H4 (cell line): ENCODE measurements at places on chromosomes 11 and 22.

DNA sequence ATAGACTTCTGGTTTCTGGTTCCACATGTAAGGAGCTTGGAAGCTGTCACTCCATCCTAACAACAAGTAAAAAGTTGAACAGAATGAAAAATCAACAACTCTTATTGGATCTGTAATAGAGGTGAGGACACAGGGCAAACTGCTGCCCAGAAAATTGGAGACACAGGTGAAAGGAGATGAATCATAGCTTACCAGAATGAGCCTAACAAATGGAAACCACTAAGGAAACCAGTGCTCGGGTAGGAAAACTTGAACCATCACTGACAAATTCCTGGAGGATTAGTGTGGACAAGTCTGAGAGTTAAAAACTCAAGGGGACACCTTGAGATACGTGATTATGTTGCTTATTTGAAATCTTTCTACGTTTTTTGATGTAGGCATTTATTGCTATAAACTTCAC, 52.1 kb downstream of the GDPD4 start:
- no peak for DNase-seq

- DNase-seq = peak; percentile 65
Measured at GRCh38 chr11:76791861-76792260, 8.7 kb downstream of the TSKU start.

DNA sequence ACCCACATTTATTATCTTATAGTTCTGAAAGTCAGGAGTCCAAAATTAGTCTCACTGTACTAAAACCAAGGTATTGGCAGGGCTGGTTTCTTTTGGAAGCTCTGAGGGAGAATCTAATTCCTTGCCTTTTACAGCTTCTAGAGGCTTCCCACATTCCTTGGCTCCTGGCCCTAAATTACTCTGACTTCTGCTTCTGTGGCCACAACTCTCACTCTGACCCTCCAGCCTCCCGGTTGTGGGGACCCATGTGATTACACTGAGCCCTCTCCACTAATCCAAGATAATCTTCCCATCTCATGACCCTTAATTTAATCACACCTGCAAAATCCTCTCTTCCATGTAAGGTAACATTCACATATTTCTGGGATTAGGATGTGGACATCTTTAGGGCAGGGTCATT, 110.9 kb downstream of the ARL14EP start:
- DNase-seq = peak; percentile 19

DNA sequence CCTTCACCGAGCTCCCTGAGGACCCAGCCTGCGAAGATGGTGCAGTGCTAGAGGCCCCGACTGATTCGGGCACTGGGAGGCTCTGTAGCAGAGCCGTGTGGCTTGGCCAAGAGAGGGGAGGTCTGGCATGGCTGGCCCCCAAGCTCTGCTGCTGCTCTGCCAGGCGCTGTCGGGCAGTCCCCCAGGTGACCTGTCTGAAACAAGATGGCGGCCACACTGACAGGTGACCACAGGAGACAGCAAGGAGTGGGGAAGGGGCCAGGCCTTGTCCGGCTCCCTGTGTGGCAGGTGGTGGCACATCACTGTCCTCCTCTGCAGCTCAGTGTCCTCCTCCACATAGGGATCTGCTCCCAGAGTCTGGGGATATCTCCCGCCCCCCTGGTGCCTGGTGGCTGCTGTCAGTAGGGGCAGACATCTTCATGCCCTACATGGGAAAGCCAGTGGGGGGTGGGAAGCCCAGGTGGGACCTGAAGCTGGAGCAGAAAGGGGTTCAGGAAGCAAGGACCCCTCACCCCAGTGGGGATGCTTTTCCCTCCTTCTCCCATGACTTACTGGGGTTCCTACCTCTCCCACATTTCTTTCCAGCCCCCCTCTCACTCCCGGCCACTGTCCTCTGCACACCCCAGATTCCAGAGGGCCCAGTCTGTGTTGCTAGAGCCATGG, 40.1 kb upstream of the WNT11 start:
- DNase-seq = no peak

GRCh38 chr22:17213976-17214375, 5.3 kb downstream of the ADA2 start:
- DNase-seq = peak; percentile 38

DNA sequence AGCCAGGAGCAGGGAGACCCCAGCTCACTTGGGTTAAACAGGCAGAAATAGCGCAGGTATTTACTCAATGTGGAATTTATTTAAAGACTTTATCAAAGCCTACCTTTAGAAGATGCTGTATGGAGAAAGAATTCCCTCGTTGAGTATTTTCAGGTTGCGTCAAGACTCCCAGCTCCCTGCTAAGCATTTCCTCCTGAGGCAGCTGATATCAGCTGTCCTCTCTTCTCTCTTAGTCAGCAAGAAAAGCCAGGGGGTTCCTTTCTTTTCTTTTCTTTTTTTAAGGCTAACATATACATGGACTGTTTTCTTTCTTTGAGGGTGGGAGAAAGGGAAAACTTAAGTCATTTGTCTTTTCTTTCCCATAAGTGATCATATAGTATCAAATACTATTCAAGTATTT, 125.8 kb upstream of the POU2AF2 start:
- DNase-seq = no peak

DNA sequence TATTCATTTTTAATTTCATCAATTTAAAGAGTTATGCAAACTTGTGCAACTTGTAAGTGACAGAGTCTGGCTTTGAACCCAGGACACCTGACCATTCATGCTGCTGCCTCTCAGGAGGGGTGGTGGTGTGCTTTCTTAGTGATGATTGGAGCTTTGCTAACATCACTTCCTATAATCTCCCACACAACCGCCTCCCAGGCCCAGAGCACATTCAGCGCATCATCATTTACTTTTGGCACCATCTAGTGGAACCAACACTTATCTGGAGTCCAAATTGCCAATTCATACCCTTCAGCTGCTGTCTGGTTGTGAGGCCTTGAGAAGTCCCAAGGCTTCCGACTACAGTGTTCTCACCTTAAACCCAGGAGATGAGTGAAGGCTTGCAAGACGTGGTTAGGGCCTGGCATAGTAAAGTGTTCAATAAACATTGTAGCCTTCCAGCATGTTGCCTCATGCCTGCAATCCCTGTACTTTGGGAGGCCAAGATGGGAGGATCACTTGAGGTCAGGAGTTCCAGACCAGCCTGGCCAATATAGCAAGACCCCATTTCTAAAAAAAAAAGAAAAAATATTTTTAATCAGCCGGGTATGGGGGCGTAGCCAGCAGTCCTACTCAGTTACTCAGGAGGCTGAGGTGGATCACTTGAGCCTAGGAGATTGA, 1.1 kb upstream of the TTLL1 start:
- peak; percentile 95 for DNase-seq

GRCh38 chr22:43431808-43432554, 20.2 kb downstream of the MPPED1 start:
- no peak for DNase-seq

DNA sequence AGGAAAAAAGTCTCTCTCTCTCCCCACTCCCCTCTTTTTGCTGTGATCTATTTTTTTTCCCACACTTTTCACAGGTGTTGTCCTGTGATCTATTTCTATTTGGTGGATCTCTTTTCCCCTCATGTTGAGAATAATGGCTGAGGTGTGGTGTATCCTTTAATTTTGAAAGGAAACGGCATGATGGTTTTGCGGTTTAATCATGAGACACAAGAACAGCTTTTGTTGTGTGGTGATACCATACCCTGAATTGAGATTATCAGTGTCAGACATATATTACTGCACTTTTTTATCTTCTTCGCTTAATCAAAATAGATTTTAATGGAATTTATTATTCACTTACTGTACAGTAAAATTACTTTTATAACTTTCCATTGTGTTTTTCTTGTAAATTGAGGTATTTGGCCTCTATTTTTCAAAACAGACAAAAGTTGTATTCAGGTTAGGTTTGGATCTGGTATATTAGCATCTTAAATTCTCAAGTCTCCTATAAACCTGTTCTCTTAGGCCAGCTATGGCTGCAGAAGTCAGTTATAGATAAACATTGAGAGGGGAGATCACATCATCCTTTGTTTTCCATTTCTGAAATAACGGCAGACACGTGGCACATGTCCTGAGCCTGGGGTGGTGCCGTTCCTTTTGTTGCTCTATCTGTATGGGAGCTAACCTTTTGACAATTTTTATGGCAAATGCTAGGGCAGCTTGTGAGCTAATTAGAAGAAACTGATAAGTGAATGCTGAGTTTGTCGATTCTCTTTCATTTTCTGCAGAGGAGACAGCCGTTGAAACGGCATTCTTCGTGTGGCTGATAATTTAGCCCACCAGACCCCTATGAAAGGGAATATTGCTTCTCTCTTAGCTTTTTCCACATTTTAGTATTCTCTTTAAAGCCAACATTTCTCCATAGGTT, 25.8 kb downstream of the NF2 start:
- no peak for DNase-seq

DNA sequence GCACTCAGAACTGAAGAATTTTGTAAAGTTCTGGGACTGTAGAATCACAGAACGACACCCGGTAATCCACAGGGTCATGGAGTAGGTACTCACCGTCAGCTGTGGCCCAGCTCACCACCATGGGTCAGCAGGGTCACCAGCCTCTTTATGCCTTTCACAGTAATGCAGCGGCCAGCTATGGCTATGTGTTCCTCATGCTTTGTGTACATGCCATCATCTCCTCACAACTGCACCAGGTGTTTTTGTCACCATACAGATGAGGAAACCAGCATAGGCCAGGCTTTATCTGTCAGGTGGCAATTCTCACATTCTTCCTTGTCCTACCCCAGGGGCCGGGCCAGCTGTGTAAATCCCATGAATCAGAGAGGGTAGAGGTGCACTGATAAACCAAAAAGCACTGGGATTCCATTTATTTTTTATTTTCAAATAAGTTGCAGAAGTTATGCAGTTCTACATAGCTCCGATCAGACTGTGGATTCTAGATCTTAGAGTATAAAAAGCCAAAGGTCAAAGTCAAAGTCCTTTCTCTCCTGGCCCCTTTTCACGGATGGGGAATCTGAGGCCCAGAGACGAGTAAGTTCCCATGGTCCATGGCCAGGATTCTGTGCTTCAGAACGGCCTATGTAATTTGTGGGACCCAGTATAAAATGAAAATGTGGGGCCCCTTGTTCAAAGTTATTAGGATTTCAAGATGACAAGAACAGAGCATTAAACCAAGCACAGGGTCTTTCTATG, 17.5 kb downstream of the TSKU start:
- no peak for DNase-seq

- no peak for DNase-seq
Measured at GRCh38 chr11:105458071-105458470, 151.8 kb upstream of the GRIA4 start.

DNA sequence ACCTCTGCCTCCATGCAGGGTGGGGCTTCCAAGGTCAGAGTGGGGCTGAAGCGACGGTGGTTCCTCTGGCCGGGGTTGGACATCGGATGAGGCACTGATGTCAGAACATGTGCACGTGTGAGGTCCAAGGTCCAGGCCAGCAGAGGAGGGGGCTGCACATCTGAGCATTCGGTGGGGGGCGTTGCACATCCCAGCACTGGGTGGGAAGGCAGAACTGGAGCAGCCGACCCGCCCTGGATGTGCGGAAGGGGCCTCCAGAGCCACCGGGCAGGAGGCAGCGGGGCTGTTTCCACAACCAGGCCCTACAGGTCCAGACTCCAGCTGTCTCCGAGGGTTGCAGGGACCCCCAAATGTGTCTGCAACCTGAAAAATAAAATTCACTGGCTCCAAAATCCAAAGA, 271.0 kb downstream of the CTTN start:
- no peak for DNase-seq

- no peak for DNase-seq
Measured at GRCh38 chr11:130480186-130480585, 31.7 kb downstream of the ADAMTS15 start.

DNA sequence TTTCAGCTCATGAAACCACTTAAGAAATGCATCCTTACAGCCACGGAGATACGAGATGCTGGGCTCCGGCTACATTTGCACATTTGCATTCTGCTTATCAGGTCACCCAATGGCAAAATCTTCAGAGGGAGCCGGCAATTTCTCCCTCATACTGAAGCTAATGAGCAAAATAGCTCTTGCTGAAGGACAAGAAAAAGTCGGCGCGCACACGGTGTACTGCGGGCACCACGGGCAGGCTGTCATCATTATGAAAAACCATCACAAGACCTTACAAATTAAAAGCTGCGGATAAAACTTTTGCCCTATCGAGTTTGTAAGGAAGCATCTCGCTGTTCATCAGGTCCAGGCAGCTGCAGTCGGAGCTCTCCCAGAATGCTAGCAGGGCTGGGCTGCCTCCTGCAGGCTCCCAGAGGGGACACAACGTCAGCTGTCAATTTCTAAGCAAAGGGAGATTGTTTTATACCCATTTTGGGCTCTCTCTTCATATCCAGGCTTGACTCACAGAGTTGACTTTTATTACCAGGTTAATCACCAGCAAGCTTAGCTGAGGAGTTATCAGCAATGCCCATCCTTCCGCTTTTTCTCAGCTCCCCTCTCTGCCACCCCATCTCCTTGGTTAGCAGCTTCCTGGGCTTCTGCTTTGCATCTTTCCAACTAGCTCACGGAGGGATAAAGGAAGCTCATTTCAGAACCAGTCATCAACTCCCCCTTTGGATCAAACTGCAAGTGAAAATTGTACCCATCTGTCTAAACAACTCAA, 375.1 kb downstream of the OPCML start:
- no peak for DNase-seq

DNA sequence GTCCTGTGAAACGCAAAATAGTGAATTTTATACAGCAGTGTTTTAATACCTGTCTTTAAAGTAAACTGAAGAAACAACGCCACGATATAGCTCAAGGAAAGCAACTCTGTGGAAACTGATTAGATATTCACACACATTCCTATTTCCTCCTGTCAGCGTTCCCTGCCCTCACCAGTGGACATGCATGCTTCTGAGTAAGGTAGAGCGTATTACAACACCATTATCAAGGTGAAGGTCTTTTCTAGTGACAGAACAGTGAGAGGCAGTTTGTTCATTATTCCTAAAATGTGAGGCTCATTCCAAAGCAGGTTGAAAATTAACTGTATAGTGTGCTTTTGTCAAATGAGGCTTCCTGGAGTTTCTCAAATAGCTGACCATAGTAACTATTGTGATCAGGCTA, 153.1 kb downstream of the DDX10 start:
- no peak for DNase-seq

DNA sequence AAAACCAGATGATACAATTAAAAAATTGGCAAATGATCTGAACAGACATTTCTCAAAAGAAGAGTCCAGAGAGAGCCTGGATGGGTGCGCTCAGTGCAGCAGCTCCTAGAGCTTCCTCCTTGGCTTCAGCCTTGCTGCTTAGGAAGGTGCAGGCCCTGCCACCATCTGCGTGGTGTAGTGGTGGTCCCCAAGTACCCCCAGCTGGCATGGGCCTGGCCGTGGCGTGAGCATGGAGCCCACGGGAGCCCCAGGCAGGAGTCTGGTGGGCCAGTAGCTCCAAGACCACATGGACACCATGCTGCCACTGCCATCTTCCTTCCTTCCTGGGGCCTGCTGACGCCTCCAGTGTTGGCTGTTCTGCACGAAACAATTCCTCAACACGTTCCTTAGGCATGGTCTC, 20.5 kb downstream of the THY1 start:
- DNase-seq = no peak

DNA sequence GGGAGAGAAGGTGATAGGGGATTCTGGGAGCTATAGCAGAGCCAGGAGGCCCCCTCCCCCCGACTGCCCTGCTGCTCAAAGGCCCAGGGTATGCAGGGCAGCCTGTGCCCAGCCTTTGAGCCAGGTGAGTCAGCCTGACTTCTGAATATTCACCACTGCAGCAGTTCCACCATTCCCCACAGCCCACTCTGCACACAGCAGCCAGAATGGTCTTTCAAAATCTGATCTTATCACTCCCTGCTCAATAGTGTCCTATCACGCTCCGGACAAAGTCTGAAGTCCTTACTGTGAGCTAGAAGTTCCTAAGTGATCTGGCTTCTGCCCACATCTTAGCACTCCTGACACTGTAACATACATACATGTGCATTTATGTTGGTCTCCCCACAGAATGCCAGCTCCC, 111.7 kb downstream of the BUD13 start:
- no peak for DNase-seq

GRCh38 chr22:46202897-46203600, 47.0 kb downstream of the CDPF1 start:
- no peak for DNase-seq
